ENCODE measurements at places on chromosomes 2 and 18. TPM values are rescaled to one million over a fixed set of nuclear protein-coding genes. Genes with fewer than 3 reads are reported as not detected.

OSBPL6 gene
- 3.5 TPM for total RNA-seq

MPP4 gene
- not detected for total RNA-seq

DYNAP gene
- not detected for total RNA-seq

NDC80 gene
- 71.7 TPM for total RNA-seq

CCDC74B gene
- 1.9 TPM for total RNA-seq

DCDC2C gene
- not detected for total RNA-seq

TEX44 gene
- not detected for total RNA-seq
